ENCODE measurements at places on chromosomes 5 and 9.

GRCh38 chr5:104540448-104540847, 977.9 kb upstream of the NUDT12 start:
- peak; percentile 71 for DNase-seq

- peak; percentile 11 for DNase-seq
Observed at GRCh38 chr5:107541400-107541799, 129.3 kb downstream of the EFNA5 start.

DNA sequence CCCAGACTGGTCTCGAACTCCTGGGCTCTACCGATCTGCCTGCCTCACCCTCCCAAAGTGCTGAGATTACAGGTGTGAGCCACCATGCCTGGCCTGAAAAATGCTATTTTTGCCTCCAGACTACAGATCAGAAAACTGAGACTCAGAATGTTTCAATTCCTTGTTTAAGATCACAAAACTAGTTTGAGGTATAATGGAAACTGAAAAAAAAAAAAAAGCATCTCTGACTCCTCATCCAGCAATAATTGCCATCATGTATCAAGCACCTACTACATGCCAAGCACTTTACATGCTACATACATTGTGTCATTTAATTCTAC, 35.6 kb downstream of the PLAC8L1 start:
- DNase-seq, result no peak

DNA sequence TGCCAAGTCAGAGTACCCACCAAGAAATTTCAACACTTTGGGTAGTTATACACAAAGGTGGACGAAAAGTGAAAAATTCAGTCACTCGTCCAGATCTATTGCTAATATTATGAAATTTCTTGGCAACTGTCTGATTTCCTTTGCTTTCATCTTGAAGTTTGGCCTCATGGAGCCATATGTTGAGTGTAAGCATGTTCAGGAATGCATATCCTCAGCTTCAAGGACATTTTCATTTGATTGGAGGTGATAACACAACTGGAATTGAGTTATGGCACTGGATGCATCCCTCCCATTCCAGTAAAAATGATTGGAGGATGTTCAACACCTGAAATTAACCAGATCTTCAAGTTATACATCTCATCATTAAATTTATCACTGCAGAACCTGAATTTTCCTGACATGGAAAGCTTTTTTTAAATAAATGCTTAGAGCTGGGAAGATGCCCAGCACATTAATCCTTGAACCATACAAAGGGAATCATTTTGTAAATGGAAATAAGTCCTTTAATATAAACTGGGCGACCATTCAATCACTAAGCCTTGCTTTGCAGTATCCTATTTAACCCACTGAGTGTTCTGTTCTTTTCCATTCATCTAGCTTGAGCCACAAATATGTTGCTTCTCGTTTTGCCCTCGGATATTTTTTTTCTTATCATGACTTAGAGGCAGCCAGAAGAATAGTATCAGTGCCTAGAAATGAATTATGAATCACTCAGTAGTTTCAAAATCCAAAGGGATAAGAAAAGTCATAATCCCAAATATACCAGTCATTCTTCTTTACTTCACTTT, 273.7 kb upstream of the PIK3R1 start:
- DNase-seq, result peak; percentile 82

DNA sequence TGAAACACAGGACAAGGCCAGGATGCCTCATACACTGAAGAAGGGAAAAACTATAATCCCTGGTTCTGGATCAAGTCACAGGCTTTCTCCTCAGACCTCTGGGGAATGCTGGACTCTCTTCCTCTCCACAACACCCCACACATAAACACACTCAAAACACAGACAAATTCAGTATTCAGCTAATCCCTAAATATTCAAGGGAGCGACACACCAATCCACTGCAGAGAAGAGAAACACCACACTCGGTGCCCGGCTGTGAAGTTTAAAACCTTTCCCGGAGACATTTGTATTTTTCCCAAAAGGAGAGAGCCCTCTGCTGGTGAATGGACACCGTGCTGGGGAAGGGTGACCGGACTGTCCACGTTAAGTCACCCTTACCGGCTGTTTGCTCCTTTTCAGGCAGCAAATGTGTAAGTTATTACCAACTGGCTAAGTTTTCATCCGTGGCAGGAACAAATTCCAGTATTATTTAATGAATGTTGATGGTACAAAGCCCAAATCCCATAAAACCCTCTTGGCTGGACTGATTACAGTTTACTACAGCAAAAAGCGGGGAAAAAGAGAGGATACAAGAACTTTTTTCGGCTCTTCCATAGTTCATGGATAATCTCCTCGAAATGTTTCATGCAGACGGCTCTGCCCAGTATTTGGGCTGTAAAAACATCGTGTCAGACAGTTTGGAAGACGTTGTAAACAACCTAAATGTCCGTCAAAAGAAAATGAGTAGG, 130.9 kb upstream of the SLC30A5 start:
- peak; percentile 76 for DNase-seq

DNA sequence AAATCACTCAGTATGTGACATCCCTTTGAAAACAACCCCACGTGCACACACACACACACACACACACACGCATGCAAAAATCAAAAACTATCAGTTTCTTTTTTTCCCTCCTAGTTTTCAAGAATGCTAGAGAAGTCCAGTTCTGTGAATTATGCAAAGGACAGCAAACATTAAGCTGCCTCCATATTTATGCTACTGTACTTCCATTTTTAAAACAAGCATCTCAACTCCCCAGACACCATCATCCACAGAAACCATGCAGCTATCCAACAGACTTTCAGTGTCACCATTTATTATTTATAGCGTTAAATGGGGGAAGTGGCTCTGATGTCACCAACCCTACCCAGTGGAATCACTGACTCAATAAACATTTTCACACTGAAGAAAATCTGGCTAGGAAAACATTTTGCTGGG, 1.6 kb downstream of the FBXW11 start:
- DNase-seq, result peak; percentile 29

All from cardiac fibroblast (primary cell).